ENCODE measurements at places on chromosomes 13 and 19.

DNA sequence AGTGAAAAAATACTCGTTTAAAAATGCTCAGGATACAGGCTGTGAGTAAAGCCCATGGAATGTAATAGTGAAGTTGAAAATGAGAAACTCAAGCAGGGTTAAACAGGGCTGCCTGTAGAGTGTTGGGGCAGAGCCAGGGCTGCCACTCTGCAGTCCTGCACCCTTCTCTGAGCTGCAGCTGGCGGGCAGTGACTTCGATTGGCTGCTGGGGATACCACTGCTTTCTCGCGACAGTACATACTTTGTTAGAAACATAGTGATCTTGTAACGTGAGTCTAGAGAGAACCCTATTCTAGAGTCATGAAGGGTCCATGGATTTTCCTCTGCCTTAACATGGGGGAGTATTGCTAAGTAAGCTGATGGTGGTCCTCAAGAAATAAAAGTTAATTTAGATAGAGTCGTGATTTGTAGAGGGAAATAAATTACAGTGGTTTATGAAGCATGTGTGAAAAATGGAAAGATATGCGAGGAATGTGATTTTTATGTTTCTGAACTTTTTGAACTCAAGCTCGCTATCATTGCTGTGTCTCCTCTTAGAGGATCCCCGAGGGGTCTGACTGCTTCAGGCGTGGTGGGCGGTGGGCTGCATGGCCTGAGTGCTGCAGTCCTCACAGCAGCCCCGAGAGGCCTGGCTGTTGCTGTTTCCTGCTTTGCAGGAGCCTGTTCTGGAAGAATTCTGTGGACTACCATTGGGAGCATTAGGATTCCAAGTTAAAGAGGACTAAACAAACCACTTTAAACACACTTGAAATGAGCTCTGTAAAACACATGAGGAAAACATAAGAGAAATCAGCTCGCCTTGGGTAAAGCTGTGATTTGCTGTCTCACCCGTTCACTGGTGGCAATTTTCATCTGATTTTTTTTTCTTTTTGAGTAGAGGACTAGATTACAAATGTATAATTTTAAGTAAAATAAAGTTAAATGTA, 95.7 kb downstream of the ARHGEF7 start:
- no peak for DNase-seq

- no peak for DNase-seq
These were observed 111.0 kb downstream of the KCTD12 start for GRCh38 chr13:76775088-76775740.

DNA sequence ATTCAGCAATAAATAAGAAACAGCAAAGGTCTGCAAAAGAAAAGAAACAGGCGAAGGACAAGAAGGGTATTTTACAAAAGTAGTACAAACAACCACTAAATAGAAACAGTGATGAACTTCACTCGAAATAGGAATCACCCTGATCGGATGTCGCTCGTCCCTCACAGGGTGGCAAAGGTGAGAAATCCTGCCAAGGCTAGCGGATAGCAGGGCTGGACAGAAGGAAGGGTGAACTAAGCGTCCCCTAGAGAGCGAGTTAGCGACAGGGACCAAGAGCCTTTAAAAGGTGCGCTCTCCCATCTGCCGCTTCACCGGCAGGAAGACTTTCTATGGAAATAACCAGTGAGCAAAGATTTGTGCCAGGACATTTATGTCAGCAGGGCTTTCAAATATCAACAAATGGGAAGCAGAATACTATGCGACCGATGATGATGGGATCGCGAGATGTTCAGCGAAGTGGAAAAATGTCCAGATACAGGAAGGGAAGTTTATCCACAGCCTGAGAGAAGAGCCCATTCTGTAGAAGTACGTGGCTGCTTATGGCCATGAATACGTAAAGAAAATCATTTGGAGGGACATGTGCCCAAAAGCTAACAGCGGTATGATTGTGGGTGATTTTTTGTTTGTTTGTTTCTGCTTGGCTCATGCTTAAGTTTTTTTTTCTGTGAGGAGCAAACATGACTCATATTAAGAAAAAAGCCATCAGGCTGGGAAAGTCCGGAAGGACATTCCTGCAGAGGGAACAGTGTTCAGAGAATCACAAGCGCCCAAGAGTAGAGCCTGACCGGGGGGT, 18.9 kb downstream of the ELAVL1 start:
- no peak for DNase-seq

- DNase-seq: no peak
These were observed 475 bp upstream of the ZC3H4 start for GRCh38 chr19:47113850-47114651.

- no peak for DNase-seq
These were observed 13.4 kb upstream of the EEF1AKMT1 start for GRCh38 chr13:20787180-20787579.

DNA sequence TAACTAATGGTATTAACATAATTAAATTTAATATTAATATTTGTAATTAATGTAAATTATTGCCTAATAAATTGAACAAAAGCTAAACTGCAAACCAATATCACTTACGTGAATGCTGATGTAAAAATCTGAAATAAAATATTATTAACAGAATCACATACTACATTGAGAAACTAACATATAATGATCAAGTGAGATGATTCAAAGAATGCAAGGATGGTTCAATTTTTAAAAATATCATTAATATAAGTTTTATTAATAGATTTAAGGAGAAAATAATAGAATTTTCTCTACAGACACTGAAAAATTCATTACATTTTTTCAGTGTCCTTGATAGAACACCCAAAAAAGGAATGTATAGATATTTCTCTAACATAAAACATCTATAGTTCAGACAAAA, 23.5 kb upstream of the EBPL start:
- no peak for DNase-seq

GRCh38 chr13:73872397-73872796, 261.8 kb downstream of the KLF12 start:
- no peak for DNase-seq

DNA sequence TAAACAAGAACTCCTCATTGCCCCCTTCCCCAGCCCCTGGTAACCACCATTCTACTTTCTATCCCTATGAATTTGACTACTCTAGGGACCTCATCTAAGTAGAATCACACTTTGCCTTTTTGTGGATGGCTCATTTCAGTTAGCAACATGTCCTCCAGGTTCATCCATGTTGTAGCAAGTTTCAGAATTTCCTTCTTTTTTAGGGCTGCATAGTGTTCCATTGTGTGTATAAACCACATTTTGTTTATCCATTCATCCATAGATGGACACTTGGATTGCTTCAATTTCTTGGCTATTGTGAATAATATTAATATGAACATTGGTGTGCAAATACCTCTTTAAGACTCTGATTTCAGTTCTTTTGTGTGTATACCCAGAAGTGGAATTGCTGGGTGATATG, 4.8 kb upstream of the DHRS12 start:
- DNase-seq: no peak

- no peak for DNase-seq
These were observed 31.6 kb downstream of the SHISA2 start for GRCh38 chr13:26019881-26020870.

GRCh38 chr19:18637673-18638630, 1.1 kb downstream of the KLHL26 start:
- DNase-seq: no peak

GRCh38 chr19:38684862-38685665, 37.6 kb downstream of the ACTN4 start:
- no peak for DNase-seq

- no peak for DNase-seq
These were observed 630 bp downstream of the RNF126 start for GRCh38 chr19:662207-662961.

- no peak for DNase-seq
These were observed 706 bp upstream of the DNAJC3 start for GRCh38 chr13:95676105-95676761.

GRCh38 chr13:47211106-47211505, 314.3 kb upstream of the HTR2A start:
- DNase-seq: no peak

GRCh38 chr13:74280093-74280794, 146.0 kb upstream of the KLF12 start:
- DNase-seq: no peak

GRCh38 chr19:42313096-42313839, at the start of gene TMEM145:
Gene TMEM145, plus strand, starts transcription at chr19:42313309. Its CDS starts 68 bp downstream, at chr19:42313377.
- peak; percentile 47 for DNase-seq

GRCh38 chr19:54517483-54517882, 14.9 kb downstream of the LAIR2 start:
- DNase-seq: no peak

GRCh38 chr13:31997641-31998040, 33.9 kb upstream of the FRY start:
- DNase-seq: no peak

GRCh38 chr19:6738787-6739389, 592 bp upstream of the TRIP10 start:
- peak; percentile 74 for DNase-seq

- no peak for DNase-seq
These were observed 29.1 kb downstream of the PAK4 start for GRCh38 chr19:39154629-39155100.

- DNase-seq: no peak
These were observed 128.7 kb downstream of the TSHZ3 start for GRCh38 chr19:31220540-31220939.

DNA sequence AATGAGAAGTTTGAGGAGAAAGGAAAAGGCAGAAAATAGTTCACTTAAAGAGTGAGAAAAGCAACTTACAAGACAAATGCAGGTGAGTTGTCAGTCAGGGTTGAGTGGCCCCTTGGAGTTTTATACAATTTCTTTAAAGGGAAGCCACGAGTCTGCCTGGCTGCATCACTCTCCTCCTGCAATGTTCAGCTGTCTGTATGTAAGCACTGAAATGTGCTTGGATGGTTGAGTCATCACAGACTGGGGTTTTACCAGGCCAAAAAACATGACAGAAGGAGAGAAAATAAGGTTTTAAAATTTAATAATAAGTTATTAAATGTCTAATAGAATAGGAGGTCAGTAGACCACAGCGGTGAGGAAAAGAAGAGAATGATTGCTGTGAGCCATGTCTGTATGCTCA, 51.0 kb upstream of the FGF14 start:
- no peak for DNase-seq

- no peak for DNase-seq
These were observed 92.9 kb upstream of the UBL3 start for GRCh38 chr13:29943273-29943672.

GRCh38 chr19:31543456-31543855, 194.2 kb upstream of the TSHZ3 start:
- no peak for DNase-seq

- no peak for DNase-seq
These were observed 199.9 kb downstream of the LACC1 start for GRCh38 chr13:44079413-44080205.

GRCh38 chr13:21450936-21451335, 8.2 kb downstream of the ZDHHC20 start:
- DNase-seq: no peak

GRCh38 chr19:41960973-41961372, 1.9 kb upstream of the RABAC1 start:
- no peak for DNase-seq

DNA sequence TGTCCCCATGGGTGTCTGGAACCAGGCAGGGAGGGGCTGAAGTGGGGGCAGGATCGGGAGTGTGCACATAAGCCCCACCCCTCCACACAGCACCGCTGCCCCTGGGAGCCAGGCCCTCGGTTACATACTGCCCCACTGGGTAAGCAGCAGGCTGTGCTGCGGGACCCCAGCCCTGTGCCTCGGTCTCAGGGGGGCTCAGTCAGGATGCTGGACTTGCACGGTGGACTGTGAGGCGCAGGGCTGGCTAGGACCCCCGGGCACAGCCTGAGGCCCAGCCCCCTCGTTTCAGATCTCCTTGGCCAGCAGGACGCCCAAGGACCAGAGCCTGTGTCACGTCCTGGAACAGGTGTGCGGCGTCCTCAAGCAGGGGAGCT, 16.3 kb downstream of the MPND start:
- no peak for DNase-seq

DNA sequence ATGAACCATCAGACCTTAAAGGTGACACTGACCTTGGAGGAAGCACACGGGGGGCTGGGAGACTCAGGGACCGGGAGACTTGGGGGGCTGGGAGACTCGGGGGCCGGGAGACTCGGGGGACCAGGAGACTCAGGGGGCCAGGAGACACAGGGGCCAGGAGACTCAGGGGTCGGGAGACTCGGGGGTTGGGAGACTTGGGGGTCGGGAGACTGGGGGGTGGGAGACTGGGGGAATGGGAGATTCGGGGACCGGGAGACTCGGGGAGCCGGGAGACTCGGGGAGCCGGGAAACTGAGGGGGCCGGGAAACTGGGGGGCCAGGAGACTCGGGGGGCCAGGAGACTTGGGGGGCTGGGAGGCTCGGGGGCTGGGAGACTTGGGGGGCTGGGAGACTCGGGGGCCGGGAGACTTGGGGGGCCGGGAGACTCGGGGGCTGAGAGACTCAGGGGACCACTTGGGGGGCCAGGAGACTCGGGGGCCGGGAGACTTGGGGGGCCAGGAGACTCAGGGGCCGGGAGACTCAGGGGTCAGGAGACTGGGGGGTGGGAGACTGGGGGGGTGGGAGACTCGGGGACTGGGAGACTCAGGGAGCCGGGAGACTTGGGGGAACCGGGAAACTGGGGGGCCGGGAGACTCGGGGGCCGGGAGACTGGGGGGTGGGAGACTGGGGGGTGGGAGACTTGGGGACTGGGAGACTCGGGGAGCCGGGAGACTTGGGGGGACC, 62.9 kb downstream of the RASA3 start:
- DNase-seq: peak; percentile 47

DNA sequence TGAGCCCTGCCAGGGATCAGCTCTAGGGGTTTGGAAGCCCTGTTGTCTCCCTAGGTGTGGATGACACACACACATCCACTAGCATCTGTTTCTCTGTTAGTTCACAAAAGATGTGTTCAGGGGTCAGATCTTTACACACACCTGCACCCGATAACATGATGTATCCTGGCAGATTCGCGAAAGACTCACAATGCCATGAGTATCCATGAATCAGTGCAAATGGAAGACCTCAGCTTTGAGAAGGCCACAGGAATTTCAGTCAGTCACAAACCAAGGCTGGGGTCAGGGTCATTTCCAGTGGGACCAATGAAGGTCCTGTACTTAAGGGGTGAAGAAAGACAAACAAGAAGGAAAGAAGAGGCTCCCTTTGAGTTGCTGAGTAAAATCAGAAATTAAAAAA, 898.2 kb downstream of the UQCRFS1 start:
- DNase-seq: no peak

DNA sequence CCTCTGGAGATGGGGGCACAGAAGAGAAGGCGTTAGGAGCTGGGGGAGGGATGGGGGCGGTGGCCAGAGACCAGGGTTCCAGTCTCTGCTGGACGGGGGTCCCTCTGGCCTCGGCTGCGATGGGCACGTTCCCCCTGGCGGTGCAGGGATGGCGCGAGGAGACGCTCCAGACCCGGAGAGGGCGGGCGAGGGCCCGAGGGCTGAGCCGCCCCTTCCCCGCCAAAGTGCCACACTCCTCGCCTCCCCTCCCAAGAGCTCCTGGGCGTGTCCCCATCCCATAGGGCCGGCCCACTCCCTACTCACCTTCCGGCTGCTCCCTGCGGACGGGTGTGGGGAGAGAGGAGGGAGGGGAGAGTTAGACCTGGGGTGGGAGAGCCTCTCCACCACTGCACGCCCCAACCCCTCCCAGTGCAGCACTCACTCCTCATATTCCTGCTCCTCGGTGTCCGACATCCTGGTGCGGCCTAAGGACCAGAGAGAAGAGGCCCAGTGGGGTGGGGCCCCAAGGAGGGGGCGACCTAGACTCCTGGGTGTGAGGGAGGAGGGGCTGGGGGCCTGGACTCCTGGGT, 2.2 kb downstream of the TNNT1 start:
- DNase-seq: no peak

GRCh38 chr19:38650911-38651584, 3.6 kb downstream of the ACTN4 start:
- DNase-seq: no peak

GRCh38 chr19:1360818-1361461, 22.8 kb upstream of the NDUFS7 start:
- DNase-seq: peak; percentile 79

Measured in posterior cingulate gyrus (tissue), 11 donors.